ENCODE measurements at places on chromosomes 2 and 18.
A peak's percentile ranks its signal among the peaks of the same experiment; 100 is the strongest.

- no peak for DNase-seq
Measured at GRCh38 chr2:119292226-119292625, 68.6 kb downstream of the STEAP3 start.

DNA sequence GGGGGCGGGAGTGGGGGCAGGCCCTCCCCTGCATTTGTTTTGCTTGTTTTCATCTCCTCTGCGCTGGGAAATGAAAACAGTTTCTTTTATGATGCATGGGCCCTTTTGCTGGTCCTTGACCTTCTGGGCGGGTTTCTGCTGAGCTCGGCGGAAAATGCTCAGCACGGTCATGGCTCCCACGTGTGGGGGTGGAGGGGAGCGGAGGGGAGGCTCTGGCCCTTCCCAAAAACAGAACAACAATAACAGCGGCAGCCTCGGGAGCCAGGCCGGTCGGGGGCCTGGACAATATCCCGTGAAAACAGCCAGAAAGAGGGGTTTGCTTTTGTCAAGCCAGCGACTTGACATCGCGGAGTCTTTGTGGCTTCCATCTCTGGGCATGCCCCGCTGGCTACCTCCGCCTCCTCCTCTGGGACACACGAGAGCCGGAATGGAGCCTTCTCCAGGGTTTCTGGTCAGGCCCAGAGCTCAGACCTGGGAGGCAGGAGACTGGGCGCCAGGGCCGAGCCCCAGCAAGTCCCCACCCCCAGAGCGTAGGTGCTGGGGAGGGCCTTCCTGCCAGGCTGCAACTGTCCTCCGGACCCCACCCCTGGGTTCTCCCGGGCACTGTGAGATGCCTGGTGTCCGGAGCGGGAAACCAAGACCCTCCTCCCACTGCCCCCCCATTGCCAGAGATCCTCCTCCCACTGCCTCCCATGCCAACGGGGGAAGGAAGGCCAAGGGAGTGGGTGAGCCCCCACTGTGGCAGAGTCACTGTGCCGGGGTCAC, 35.9 kb upstream of the SNED1 start:
- no peak for DNase-seq

DNA sequence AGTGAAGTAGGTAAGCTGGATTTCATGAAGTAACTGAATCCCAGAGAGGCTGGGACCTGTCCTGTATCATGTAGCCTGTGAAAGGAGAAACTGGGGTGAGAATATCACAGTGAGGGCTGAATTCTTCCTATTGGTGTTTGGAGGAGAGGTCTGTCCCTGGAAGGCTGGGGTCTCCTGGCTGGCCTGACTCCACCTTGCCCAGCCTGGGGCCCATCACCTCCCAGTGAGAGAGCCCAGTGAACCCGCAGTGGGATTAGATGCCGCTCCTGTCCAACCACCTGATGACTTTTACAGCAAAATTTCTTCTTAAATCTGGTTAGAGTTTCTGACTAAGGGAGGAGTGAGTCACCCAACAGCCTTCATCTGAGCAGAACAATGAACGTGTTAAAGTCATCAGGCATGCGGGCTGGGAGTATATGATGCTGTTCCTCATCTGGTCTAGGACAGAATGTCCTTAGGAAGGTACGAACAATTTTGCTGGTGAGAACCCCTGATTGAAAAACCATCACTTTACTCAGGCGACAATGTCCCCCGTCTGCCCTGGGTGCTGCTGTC, 152.9 kb downstream of the LPIN1 start:
- DNase-seq, result peak; percentile 24

GRCh38 chr2:31124904-31125303, 13.3 kb downstream of the GALNT14 start:
- no peak for DNase-seq

DNA sequence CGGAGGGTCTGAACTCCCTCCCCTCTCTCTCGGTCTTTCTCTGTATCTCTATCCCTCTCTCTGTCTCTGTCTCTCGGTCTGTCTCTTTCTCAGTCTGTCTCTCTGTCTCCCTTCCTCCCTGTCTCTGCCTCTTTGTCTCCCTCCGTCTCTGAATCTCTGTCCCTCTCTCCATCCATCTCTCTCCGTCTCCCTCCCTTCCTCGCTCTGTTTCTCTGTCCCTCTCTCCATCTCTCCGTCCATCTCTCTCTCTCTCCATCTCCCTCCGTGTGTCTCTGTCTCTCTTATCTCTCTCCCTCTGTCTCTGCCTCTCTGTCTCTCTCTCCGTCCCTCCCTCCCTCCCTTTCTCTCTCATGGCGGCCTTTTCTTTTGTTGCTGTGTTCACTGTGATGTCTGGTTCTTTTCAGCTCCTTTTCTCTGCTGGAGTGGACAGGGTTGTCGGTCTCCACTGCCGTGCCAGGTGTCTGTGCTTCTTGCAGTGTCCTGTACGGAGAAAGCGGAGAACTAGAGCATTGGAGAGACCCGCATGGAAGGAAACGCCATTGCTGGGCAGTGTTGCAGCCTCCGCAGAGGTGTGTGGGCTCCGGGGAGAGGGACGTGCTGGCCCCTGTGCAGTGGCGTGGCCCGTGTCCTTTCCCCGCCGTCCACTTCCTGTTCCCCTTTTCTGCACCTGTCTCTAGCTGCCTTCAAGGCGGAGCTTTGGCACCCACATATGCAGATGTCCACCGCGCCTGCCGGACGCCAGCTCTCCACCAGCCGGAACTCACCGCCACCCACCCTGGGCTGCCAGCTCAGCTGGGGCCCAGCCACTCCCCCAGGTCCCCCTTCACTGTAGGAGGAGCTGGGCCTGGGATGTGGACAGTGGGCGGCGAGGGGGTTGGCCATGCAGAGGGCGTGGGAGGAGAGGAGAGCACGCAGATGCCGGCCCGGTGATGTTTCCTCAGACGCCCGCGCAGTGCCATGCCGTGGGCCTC, 113.1 kb downstream of the NFATC1 start:
- DNase-seq, result no peak

GRCh38 chr2:953975-954686, 3.5 kb downstream of the SNTG2 start:
- peak; percentile 6 for DNase-seq

- DNase-seq, result peak; percentile 32
Measured at GRCh38 chr2:216546641-216547403, 48.2 kb downstream of the RPL37A start.

GRCh38 chr2:175815537-175815936, 186.5 kb downstream of the LNPK start:
- DNase-seq, result no peak

- DNase-seq, result no peak
Measured at GRCh38 chr2:229715895-229716507, 1.6 kb upstream of the DNER start.

DNA sequence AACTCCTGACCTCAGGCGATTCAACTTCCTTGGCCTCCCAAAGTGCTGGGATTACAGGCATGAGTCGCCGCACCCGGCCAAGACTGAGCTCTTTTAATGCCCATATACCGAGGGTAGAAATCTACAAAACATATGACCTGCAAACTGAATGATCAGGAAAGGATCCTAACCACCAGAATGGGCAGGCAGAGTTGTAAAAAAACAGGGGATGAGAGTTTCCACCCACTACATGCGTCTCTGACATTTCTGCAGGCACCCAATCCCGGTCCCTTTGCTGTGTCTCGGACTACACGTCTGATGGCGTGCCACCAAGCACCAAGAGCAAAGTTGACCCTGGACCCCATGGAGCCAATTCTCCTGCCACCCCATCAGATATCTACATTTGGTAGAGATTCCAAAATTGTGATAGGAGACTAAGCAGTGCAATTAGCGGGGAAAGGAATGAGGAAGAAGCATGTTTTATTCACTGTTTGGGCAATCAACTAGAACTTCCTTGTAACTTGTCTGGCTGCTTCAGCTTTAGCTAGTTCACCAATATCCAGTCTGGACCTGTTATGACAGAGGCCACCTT, 74.1 kb downstream of the ATP8B1 start:
- no peak for DNase-seq

DNA sequence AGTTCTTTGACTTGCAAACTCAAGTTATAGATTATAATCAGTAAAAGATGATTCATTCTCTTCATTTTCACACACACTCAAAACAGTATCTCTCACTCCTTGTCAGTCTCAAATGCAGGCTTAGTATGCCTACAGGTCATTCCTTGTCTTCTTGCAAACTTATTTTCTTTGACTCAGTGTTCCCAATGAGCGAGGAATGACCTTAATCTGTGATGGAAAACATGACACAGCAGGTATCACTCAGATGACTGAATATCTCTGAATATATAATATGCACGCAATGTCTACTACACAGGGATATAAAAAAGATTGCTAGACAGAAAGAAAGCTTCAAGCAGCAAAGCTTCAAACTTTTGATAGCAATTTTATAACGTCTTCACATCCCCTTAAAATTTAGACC, 127.8 kb upstream of the RGPD4 start:
- no peak for DNase-seq

GRCh38 chr2:101551336-101551888, 76.5 kb upstream of the RFX8 start:
- DNase-seq, result no peak

DNA sequence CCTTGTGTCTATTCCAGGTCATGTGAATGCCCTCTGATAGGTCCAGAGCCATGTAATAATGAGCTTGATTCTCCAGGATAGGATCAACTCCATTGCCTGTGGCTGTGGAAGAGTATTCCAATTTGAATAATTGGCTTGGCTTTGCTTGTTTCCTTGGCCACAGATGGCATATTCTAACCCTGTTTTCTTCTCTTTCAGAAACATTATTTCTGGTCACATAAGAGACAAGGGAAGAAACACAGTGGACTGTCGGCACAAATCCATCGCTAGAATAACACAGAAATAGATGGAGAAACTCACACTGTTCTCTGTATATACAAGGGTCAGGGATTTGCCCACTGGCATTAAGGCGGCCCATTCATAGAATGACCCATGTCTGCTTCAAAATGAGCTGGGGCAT, 278.4 kb upstream of the CCDC68 start:
- no peak for DNase-seq

- DNase-seq, result no peak
Measured at GRCh38 chr18:71398531-71398930, 1109.7 kb downstream of the SOCS6 start.

- DNase-seq, result no peak
Measured at GRCh38 chr2:64657411-64657810, 3.7 kb upstream of the SERTAD2 start.

DNA sequence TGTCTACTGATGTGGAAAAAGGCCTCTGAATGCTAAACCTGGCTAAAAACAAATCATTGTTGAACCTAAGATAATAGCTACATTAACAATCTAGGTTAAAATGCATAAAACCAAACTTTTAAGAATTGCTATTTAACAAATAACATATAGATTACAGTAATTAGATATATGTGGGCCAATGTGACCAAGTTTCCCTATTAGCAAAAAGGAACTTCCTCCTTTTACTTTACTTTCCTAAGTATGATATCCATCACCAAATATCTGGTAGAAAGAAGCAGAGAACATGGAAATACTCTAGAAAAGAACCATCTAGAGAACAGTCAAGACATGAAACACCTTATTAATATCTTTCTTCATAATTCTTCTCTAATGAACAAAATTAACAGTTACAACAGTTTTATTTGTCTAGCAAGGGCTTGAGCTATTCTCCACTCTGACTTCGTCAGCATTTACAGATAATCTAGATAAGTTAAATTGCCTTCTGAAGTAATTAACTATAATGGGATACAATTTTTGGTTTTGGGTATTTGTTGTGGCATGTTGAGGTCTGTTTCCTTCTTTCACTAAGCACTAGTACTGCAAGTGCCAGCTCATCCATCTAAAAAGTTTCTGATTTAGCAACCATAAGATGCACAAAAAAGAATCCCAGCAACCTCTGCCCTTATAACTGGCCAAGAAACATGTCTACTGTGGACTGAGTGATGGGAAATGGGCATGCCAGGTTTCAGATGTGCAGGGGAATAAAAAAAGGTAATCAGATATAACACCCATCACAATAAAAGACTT, 53.3 kb downstream of the MEMO1 start:
- no peak for DNase-seq

GRCh38 chr18:28808373-28808772, 631.4 kb upstream of the CDH2 start:
- no peak for DNase-seq

DNA sequence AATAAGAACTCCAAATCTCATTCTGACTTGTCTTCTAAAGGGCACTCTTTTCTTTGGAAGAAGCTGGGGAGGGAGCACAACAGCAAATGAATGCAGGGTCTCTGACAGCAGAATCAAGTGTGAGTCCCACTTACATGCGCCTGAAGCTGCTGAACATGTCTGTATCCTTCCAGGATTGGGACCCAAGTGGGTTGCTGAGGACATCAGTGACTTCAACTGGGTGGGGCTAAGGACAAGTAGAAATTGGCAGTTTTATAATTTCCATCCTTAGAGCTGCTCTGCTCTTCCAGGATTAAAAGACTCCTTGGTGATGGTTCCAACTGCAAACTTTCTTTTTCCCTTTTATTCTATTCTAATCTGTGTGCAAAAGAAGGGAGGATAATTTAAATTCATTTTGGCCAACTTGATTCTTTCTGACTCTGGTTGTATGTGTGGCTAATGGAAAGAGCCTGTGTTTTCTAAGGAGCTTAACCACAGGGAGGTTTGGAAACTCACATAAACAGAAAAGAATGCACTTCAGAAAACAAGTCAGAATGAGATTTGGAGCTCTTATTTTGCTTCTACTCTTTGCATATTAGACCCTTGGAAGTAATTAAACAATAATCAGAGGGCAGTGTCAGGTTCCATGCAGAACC, 20.6 kb downstream of the ANTXR1 start:
- no peak for DNase-seq

GRCh38 chr18:12462242-12462641, 54.5 kb downstream of the PRELID3A start:
- no peak for DNase-seq

DNA sequence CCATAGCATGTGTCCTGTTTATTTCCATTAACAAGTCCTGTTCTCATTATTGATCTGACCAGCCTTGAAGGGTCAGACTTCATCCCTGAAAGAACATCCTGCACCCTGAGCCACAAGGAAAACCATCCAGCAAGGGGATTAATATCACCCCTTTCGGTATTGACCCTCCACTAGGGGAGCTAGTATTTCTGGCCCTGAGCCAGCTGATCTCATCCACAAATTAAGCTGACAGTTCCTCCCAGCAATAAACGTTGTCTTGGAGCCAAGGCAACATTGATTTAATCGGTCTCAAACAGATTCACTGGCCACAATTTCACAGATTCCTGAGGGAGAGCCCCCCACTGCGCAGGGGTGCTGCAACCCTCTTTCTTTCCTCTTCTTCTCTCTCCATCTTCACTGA, 353.1 kb upstream of the FANCL start:
- DNase-seq, result no peak

DNA sequence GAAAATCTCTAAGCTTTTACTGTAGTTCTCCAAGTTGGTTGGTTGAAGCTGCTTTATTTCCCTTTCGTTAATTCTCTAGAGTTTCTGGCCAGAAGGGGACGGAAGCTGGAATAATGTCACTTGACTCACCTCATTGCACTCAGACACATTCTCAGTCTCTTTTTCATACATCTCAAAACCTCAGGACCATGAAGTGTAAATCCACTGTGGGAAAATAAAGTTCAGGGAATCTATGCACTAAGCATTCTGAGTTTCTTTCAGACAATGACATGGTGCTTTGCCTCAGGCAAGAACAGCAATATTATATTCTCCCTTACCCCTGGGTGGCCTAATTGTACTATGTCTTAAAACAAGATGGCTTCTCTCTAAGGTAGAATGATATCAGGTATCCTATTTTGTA, 167.8 kb downstream of the PRPF40A start:
- no peak for DNase-seq

GRCh38 chr2:101832114-101832513, 134.6 kb downstream of the MAP4K4 start:
- DNase-seq, result no peak

Data from amniotic stem cell (primary cell).